ENCODE measurements at places on chromosomes 7 and 10.

GRCh38 chr7:17651863-17652385 is 288.4 kb downstream of the SNX13 start:
- no peak for DNase-seq

DNA sequence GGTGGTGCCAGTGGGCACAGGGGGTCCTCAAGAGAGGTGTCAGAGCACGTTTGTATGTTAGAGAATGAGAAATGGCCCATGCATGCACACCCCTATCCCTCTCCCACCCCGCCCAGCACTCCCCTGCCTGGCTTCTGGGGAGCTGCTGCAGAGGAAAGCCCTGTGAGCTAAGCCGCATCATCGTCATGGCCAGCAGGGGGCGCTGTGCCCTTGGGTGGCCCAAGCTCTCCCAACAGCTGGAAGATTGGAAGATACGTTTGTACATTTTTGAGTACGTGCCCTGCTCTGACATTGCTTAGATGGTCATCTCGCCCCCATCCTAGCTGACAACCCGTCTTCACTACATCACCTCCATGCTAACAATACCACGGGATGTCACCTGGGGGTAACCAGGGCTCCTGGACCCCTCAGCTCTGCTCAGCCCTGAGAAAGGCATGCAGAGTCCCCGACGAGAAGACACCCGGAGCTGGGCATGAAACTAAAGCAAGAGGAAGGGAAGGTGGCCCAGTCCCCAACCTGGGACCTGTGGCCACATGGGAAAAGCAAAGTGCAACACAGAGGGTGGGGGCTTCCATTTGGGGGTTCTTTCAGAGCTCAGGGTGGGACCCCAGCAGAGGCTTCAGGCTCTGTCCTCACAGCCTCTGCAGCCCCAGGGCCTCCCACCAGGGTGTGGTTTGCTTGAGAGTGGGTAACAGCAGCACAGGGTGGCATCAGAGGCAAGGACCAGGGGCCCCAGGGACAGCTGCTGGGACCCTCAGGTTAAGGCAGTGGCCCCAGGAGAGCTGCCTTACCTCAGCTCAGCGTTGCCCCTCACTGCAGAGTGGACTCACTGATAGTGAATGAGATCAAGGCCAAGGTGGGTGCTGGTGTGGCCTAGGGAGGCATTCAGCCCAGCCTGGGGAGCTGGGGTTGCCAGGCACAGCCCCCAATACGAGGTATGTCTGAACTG is 136.6 kb downstream of the PTPN20 start:
- peak; percentile 75 for DNase-seq

DNA sequence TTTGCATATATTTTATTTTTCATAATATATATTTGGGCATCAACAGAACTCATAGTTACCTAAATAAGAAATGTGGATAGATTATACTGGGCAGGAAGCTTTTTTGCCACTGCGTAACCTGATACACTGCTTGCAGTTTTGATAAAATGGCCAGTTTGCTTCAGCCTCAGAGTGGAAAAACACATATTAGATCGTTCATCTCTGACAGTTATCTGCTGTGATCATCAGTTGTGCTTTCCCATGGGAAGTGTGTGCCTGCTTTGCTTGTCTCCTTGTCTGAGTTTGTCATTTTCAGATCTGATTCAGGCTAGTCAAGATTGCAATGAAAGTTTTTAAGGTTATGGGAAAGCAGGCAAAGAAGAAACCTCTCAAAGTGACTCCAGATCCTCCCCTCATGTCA is 54.0 kb downstream of the ADAM12 start:
- DNase-seq, result no peak

DNA sequence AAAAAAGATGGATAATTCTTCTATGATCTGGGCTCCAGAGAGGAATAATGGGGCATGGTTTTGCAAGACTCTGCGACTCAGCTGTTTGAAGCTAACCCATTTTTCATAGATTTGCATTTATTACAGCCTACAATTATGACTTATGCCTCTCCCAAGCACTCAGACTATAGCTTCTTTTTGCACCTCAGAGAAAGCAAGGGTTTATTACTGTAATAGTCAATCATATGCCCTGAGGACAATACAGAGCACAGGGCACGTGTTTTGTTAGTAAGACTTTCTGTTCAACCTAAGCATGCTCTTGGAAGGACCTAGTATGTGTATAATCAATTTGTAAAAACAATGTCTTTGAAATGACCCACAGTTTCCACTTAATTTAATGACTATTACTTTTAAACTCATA is 221.2 kb downstream of the PARD3 start:
- DNase-seq, result no peak

DNA sequence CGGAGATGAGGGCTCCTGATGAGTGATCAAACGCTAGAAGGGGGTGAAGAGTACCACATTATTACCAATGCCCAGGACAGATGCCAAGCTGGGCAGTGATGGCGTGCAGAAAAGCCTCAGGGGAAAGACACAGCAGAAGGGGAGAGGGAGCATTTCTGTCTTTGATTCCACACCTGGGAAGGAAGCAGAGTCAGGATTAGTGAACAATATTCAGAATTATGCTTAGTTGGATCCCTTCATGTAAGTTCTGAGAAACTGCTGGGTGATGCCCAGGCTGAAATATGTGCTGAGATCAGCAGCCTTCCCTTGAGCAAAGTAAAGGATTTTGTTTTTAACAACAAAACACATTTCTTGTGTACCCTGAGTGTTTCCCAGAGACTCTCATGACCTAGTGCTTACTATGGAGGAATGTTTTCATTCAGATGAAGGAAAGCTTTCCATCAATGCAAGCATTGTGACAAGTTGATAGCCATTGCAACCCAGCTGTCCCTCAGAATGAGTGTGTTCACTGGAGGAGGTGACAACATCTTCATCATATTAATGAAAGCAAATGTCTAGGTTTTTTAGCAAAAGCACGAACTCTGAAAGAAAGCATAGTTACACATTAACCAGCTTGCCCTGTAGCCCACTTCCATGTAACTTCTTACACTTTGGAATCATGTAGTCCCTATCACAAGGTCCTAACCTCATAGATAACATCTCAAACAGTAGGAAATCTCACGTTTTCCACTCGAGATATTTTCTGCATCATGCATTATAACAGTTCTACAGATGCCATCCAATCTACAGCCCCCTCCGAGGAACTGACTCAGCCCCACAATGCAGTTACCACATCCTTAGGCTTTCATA is 23.8 kb upstream of the AKR1C1 start:
- DNase-seq, result peak; percentile 23

GRCh38 chr7:139931190-139931934 is 102.3 kb downstream of the TBXAS1 start:
- DNase-seq, result peak; percentile 21

- no peak for DNase-seq
Measured at GRCh38 chr10:85946713-85947326, 419.8 kb downstream of the GRID1 start.

- no peak for DNase-seq
Measured at GRCh38 chr10:33459602-33460001, 125.1 kb upstream of the NRP1 start.

DNA sequence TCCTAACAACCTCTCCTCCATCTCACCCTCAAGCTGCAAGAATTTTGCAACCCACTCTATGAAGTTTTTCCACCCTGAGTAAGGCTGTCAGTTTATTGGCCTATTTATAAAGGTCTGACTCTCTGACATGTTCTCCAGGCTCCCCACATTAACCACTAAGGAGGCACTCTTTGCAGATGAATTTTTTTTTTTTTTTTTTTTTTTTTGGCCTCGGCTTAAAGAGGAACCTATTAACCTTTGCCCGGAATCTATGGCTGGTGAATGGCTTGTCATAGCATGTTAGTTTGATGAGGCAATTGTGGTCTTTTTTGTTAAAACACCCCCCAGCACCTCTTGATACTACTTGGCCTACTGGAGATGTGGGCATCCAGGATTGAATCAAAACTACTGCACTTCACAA is 57.1 kb downstream of the TBXAS1 start:
- DNase-seq, result no peak

DNA sequence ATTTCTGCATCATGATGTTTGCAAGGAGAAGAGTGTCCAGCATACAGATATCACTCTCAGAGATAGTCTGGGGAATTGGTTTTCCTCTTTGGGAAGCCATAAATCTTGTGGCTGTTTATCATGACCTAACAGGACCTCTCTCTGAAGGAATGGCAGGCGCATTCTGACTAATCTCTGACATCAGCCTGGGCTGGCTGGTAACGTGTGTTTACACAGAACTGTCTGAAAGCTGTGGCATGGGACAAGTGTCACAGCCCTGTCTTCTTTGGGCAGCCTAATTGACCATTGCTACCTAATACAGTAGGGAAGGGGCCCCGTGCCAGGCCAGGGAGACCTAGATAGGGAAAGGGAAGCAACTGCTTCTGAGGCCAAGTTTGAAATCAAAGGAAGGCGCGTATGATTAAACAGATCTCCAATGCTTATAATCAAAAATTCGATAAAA is 73.9 kb upstream of the CABCOCO1 start:
- DNase-seq, result peak; percentile 57

- no peak for DNase-seq
Measured at GRCh38 chr7:13257661-13258060, 570.2 kb downstream of the ARL4A start.

DNA sequence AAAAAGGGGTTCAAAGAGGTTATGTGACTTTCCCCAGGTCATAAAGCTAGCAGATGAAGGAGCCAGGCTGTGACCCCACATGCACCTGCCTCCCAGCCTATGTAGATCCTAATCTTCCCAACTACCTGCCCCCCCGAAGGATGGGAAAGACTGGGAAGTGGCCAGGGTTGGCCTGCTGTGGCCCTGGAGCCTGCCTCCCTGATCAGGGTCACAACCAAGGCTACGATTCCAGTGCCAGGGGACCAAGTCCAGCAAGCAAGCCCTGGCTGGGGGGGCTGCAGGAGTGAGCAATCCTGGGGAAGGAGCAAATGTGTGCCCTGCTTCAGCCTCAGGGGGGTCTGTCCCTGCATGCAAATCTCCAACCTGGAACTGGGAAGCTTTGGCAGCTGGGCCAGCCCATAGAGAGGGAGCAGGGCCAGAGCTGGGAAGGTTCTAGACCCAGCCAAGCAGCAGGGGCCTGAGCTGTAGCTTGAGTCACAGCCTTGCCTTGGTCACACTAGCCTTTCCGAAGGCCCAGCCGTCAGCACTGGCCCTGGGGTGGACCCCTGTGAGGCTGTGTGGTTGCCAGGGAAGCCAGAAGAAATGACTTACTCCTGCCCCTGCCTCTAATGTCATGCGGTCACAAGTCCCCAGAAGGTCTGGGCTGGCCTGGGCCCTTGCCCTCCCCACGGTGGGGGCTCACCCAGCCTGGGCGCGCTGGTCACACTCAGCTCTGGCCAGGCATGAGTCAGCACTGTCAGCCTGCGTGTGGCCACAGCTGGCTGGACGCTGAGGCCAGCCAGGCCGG is 96.4 kb upstream of the ZMIZ1 start:
- DNase-seq, result peak; percentile 80

DNA sequence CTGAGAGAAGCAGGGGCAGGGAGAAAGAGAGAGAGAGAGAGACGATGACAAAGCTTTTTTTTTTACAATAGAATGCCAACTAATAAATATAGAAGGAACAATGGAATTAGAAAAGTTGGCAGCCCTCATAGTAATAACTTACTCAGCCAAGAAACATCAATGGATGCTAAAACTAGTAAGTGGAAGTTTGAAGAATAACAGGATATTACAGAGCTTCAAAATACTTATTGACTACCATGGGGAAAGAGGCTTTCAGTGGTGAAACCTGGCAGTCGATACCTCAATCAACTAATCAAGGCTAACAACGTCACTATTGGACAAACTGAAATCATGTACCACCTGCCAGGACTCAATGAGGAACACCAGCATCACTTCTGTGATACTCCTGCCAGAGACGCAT is 100.5 kb upstream of the LRRC4 start:
- peak; percentile 81 for DNase-seq

DNA sequence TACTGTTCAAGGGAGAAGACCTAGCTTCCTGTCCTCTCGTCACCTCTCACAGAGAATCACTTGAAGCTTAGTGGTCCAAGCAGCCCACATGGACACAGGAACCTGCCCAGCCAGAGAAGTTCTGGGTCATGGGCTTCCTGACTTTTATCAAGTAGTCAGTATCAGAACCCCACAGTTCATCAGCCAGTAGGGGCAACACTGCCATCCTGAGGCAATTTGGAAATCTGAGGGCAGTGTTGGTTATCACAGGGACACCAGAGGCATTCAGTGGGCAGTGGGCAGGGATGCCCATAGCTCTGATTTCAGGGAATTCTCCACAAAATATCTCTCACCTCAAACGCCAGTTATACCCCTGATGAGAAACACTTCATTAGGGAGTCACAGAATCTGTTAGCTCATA is 22.5 kb upstream of the MGAM2 start:
- DNase-seq, result no peak

DNA sequence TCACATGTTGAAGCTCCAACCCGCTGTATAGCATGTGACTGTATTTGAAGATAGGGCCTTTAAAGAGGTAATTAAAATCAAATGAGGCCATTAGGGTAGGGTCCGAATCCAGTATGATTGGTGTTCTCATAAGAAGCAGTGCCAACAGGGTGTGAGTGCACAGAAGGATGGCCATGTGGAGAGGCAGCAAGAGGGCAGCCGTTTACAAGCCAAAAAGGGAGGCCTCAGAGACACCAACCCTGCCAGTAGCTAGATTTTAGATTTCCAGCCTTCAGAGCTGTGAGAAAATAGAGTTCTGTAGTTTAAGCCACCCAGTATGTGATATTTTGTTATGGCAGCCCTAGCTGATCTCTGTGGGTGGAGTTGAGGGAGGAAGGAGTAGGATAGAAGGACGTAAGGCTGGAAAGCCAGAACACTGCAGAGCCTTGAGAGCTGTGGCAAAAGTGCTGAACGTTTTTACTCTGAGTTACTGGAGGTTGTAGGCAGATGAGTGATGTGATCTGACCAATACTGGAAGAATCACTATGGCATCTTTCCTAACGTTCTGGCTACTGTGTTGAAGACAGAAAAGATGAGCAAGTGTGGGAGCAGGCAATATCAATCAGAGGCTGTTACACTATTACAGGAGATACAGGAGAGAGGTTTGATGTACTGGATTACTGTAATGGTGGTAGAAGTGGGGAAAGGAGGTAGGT is 334.9 kb downstream of the ELMO1 start:
- no peak for DNase-seq

DNA sequence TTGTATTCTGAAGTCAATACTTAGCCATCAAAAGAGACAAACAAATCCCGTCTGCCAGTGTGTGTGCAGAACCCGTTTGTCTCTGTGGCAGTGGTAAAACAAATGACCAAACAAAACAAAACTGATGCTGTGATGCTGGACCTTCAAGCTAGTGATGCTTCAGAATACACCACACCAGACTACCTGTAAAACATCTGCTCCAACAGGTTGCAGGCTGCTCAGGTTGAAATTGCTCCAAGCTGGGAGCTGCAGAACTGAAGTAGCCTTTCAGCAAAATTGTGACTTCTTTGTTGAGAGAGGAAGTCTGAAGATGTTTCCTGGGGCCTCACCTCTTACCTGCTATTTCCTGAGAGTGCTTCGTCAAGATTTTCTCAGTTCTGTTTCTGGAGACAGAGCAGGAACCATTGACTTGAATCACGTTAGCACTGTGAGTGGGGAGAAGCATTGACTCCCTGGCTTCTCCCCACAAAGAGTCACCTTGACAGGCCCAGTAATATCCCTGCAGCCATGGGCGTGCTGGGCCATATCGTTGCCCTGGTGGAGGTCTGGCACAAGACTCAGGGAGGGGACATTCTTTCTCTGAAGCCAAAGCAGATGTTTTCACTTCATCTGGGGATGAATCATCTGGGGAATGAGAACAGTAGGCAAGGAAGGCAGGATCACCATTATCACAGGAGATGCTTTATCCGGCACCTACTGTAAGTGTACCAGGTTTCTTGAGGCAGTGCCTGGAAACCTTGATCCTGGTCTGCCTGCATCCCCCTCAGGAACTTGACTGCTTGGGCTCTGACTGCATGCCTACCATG is 80.2 kb downstream of the RBM20 start:
- DNase-seq, result no peak
